ENCODE measurements at places on chromosomes 5 and 9.
A peak's percentile ranks its signal among the peaks of the same experiment; 100 is the strongest.

- DNase-seq: no peak
Measured at GRCh38 chr9:37990404-37991015, 78.5 kb downstream of the SHB start.

GRCh38 chr9:18601956-18602355 is 128.0 kb downstream of the ADAMTSL1 start:
- no peak for DNase-seq

- no peak for DNase-seq
Measured at GRCh38 chr5:104016646-104017045, 454.1 kb upstream of the NUDT12 start.

- no peak for DNase-seq
Measured at GRCh38 chr5:170497311-170498038, 6.3 kb upstream of the KCNIP1 start.

DNA sequence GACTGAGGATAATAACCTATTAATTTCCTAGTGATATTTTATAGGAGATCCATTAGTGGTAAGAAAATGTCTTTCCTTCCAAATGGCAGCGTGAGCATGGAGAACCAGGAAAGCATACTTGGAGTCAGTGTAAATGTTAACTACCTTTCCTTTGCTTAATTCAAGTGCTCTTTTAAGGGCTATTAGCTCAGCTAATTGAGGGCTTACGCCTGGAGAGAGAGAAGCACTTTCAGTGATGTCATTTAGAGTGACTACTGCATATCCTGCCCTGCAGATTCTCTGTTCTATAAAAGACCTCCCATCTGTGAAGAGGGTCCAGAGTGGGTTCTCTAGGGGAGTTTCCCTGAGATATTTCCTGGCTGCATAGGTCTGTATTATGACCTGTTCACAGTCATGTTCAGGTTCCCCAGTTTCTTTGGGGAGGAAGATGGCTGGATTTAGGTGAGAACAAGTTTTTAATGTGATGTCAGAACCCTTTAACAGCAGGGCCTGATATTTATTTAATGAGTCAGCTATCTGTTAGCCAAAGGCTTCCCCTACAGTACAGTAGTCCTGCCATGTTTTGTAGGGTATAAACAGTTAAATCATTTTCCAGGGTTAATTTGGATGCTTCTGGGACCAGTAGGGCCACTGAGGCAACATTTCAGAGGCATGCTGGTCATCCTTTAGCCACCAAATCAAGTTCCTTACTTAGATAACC is 89.6 kb downstream of the TRIM36 start:
- DNase-seq: no peak

- no peak for DNase-seq
Measured at GRCh38 chr5:104344809-104345208, 782.2 kb upstream of the NUDT12 start.

DNA sequence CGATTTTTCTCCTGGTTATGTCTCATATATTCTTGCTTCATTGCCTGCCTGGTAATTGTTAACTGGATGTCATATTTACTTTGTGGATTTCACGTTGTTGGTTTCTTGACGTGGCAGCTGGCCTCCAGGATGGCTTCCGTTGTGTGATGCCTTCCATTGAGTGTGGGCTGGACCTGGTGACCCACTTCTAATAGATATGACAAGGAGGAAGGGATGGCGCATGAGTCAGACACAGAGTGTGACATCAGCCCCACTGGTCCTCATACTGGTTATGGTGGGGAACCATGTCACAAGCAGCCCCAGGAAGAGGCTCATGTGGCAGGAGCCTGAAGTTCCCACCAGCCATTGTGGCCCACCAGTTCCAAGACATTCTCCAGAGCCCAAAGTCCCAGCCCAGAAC is 6.4 kb upstream of the PAEP start:
- DNase-seq: peak; percentile 16

GRCh38 chr5:181223729-181224389 is 778 bp downstream of the TRIM41 start:
- no peak for DNase-seq

GRCh38 chr9:115107701-115108100 is 10.3 kb downstream of the TNC start:
- no peak for DNase-seq

GRCh38 chr5:146560205-146560812 is 44.3 kb upstream of the GPR151 start:
- DNase-seq: peak; percentile 44

GRCh38 chr5:126168785-126169184 is 254.4 kb upstream of the GRAMD2B start:
- DNase-seq: no peak

GRCh38 chr9:89476546-89476945 is 21.4 kb downstream of the SEMA4D start:
- DNase-seq: no peak

- DNase-seq: no peak
Measured at GRCh38 chr9:116123171-116123570, 30.4 kb upstream of the PAPPA start.

DNA sequence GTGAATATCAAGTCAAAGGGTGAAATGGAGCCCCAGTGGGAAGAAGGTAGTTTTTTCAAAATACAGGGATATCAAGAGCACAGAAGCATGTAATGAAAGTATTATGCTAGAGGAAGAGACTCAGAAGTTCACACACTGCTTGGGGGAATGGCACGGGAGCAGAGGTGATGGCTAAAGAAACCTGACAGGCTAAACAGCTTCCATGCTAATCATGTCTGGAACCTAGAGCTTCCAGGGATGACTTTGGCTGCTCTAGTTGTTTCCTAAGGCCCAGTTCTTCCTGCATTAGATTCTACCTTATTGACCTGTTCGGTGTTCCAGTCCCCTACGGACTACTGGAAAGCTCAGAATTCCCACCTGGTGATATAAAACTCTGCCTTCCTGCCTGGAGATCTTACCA is 34.3 kb downstream of the TRIM32 start:
- DNase-seq: no peak

- DNase-seq: no peak
Measured at GRCh38 chr9:127540664-127541041, 71.4 kb upstream of the STXBP1 start.

- DNase-seq: no peak
Measured at GRCh38 chr5:18102733-18103132, 468.5 kb downstream of the TAF11L14 start.

DNA sequence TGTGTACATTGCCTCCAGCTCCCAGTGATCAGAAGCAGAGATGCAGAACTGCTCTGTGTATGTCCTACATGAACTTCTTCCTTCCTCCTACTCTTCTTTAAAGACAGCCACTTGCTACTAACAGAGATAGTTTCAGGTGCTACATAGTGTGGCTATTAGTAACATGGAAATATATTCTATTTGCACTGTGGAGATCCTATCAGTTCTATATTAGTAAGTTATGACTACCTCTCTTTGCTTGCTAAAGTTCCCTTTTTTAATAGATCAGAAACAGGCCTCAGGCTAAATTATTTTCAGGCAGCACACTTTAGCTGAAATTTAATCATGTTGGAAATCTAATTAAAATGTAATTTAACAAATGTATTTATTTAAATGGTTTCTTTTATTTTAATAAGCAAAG is 64.4 kb upstream of the TNFSF8 start:
- no peak for DNase-seq

- no peak for DNase-seq
Measured at GRCh38 chr9:113427629-113428028, 17.1 kb downstream of the C9orf43 start.

DNA sequence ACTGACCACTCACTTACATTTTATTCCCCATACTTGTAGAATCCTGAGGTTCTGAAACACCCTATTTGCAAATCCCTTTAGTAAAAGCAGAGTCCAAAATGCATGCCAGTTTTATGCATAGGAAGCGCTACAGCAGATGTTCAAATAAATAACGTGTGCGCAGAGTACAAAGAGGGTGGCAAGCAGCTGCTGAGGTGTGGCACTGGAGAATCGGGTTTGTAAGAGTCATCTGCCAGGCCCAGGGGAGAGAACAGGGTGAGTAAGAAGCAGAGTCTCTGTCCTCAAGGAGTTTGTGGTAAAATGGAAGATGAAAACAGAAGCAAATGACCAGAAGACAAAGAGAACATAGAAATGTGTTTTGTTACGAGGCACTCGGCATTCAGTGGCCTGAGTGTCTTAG is 288.8 kb downstream of the GLIS3 start:
- DNase-seq: no peak

DNA sequence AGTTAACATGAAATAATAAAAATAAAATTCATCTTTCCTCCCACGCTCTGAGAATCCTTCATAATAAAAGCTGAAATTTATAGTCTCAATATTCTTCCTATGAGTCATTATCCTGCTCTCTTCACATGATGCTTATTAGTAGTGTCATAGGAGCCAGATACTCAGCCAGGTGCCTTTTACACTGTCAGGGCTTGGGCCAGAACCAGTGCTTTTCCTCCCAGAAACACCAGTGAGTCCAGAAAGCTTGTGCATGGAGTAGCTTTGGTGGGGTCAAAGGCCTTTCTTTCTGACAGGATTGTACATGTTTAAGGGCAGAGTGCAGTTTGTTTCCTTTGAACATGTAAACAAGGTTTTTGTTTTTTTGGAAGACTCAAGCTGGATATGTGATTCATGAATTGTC is 6.8 kb downstream of the LSM11 start:
- DNase-seq: no peak

DNA sequence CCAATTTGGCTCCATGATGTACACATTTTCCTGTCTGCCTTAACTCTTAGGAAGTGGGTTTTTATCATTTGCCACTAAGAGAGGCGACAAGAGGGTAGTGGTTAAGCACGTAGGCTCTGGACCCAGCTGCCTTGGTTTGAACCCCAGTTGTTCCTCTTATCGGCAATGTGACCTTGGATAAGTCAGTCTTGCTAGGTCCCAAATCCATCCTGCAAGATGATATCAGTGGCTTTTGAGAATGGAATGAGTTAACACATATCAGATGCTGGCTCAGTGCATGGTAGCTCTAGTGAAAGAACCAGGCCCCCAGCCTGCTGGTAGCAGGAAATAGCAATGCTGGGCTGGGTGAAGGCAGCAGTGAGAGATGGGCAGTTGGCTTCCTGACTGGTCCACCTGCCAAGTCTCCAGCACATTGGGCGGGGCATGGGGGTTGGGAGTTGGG is 72.5 kb downstream of the STK10 start:
- no peak for DNase-seq
